IPS DF 19.7 (cell line): ENCODE measurements at places on chromosomes 7 and 10.

DNA sequence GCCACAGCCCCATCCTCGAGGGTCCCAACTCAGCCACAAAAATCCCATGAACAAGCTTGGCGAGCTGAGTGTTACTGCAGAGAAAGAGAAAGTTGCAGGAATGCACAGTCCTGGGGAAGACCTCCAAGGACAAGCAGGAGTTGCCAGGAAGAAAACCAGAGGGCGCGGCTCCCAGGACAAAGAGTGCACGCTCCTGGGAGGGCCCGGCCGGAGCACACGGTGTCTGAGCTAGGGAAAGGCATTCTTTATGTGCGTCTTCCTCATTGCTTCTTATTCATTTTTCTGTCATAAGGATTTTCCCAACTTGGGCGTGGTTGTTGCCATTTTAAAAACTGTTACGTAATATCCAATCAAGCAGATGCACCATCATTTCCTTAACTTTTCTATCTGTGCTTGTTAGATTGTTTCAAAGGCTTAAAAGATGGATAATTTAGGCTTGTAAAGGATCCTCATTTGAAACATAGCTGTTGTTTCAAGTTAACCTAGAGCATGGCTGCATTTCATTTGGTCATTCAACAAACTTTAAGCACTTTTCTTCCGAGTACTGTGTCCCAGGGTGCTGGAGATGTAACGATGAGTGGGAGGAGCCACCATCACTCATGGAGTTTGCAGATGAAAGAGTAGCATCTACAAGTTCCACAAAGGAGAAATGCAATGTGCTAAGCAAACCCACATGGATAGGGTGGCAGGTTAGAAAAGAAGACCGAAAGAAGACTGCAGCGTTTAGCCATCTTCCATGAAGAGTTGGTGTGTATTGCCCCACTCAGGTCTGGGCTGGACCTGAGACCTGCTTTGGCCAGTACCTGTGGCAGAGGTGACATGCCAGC is 5.6 kb upstream of the CNPY1 start:
- no peak for DNase-seq

DNA sequence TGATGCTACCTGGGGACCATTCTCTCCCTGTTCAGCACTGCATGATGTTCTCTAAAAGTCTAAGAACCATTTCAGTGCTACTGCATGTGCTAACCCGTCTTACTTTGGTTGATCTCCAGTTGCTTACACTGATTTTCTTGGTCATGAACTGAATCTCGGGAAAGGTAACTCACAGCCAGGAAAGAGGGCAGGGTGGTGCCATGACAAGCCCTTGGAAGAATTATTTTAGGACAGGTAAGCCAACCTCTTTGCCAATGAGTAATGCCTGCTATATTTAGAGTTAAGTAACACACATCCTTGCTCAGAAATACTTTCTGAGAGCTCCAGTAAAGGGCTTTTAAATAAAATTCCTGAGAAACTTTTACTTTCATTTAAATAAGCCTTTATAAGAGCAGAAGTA is 126.7 kb downstream of the ARL4A start:
- DNase-seq: no peak

- DNase-seq: no peak
Measured at GRCh38 chr7:129990403-129991192, 37.8 kb upstream of the UBE2H start.

- DNase-seq: no peak
Measured at GRCh38 chr10:9910446-9910845, 1107.2 kb upstream of the CELF2 start.

GRCh38 chr7:97460433-97460832 is 271.5 kb upstream of the TAC1 start:
- no peak for DNase-seq

- no peak for DNase-seq
Measured at GRCh38 chr7:55148571-55148970, 129.8 kb downstream of the EGFR start.

DNA sequence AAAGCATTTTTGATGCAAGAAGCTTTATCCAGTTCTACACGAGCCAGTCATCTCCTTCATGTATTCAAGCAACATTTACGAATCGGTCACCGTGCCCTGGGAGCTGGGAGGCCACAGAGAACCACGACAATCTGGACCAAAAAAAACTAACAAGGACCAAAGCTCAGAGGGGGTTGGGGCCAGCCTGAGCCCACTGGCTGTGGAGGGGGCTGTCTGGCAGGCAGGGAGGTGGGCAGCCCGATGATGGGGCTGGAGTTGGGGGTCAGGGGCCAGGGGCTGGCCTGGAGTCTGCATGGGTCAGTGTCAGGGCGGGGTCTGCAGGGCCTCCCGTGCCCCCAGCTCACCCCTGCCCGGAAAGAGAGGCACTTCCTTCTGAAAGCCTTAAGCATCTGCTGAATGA is 12.5 kb upstream of the GRIFIN start:
- no peak for DNase-seq

GRCh38 chr7:132557489-132558044 is 18.7 kb downstream of the PLXNA4 start:
- DNase-seq: no peak

- DNase-seq: no peak
Measured at GRCh38 chr7:25964483-25964991, 187.5 kb upstream of the NFE2L3 start.

- DNase-seq: no peak
Measured at GRCh38 chr7:134676743-134677142, 30.1 kb downstream of the BPGM start.

DNA sequence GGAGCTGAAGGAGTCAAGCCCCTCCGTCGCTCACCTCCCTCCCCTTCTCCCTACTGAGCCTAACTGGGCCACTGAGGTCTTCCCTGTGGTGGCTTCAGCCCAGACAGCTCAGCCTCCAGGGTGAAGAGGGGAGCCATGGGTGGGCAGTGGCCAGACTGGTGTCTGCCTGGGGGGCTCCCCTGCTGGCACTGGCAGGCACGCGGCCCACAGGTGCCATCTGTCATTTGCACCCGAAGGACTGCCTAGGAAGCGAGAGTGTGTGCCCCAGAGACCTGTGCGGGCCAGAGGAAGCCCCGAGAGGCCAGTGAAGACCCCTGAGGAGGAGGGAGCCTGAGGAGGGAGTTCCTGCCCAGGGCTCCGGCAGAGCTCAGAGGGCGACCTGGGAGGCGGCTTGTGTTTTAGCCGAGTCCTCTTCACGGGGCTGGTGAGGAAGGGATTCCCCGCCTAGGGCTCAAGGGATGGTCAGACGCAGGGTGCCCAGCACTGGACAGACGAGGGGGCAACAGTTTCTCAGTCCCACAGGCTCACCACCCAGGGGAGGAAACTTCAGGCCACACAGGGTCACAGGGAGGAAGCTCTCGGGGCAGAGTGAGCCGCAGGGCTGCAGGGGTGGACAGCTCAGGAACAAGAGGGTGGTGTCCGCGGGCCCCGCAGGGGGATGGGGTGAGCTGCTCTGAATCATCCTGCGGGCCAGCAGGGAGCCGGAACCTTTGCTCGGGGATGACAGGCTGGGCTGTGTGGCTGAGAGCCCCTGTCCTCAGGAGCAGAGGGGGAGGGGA is 76.2 kb upstream of the PPP2R2D start:
- no peak for DNase-seq

- DNase-seq: no peak
Measured at GRCh38 chr10:93667795-93668194, 34.6 kb downstream of the FRA10AC1 start.

GRCh38 chr7:20310963-20311742 is 19.5 kb upstream of the ITGB8 start:
- DNase-seq: no peak

DNA sequence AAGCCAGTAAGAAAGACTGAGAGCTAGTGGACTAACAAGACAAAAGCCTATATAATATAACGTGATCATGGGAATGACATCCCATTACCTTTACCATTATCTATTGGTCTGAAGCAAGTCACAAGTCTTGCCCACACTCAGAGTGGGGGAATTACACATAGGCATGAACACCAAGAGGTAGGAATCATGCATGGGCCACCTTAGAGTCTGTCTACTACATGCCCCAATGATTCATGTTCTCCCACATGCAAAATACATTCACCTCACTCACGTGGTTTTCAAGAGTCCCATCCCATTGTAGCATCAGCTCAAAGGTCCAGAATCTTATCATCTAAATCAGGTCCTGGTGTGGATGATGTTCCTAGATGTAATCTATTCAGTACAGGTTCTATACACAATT is 29.4 kb downstream of the DNAJC9 start:
- no peak for DNase-seq

DNA sequence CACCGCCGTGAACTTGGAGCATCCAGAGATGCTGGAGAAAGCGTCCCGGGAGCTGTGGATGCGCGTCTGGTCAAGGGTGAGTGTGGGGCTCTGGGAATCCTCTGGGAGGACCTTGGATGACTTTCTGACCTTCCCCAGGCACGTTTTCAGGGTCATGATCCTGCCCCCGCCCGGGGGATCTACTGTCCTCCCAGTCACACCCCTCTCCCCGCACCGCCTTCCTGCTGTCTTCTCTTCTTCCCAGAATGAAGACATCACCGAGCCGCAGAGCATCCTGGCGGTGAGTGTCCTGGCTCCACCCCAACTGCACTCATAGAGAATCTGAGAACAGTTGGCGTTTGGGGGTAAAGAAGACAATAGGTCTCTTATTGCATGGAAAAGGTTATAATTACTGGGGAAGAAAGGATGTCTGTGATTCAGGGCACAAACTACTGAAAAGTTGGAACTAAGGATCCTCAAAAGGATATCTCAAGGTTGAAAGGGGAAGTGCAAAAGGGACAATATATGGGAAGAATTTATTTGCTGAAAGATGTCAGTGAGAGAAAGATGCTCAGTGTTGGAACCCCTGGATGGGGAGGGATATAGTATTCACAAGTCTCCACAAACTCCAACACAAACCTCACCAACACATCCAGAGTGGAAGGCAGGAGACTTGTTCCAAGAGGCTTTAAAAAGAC is 1.9 kb downstream of the GSTK1 start:
- no peak for DNase-seq

DNA sequence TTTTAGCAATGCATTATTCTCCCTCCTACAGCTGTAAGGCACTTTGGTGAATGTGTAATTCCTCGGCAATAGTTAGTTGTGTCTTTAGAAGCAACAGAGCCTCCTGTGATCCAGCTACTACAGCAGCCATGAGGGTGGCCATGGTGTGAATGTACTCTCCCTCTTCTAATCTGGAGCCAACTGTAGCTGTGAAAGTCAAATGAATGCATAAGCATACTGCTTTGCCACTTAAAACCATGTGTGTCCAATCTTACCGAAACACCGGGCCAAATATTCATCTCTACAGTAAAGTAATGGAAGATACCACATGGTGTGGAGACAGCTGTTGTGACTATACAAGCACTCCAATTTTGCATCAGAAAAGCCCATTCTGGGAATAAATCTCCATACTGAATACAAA is 195.0 kb downstream of the DNAJC1 start:
- no peak for DNase-seq

DNA sequence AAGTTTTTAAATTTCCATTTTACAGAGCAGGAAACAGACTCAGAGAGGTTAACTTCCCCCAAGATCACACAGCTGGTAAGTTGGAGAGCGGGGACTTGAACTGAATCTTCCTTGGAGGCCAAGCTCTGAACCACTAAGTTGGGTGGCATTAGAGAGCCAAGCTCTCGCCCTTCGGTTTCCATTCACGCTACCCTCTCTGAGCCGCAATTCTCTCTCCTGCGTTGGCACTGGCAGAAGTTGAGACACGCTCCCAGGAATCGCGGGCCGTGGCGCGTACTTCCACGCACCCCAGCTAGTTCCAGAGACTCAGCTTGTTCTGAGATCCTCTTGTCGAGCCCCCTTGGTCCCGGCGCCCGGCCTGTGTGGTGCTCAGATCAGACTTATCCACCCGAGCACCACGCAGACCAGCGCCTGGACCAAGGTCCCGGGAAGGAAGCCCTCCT is 29.3 kb upstream of the VAX1 start:
- DNase-seq: no peak

- DNase-seq: no peak
Measured at GRCh38 chr10:42783181-42783549, 570 bp downstream of the BMS1 start.

DNA sequence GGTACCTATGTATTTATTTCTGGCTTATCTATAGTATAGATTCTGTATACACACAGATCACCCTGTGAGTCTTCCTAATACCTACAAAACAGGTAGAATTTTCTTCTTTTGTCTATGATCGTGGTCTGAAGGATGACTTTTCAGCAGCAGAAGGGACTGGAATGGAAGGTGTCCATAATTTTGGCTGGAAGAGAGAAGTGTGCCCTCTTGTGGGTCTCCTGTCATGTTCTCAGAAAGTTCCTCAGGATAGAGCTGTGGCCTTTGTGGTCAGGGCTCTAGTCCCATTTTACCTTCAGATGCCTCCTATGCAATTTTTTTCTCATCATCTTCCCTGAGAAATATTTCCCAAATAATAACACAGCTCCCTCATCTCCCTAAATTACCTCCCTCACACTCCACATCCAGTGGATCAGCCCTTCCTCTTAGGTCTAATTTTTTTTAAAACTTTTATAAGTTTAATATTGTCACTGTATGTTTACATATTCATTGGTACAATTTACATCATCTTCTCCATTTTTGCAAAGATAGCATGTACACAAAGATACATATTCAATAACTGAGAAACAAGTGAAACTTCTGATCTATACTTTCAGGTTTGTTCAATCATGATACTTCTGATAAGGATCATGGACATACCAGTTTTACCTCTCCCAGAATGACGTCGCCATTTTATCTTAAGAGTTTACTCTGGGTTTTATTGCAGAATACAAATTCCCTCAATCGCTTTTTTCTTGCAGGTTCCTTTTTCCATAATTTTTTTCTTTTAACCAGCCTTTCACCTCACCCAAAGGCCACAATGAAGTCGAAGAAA is 112.7 kb downstream of the REEP3 start:
- DNase-seq: no peak

DNA sequence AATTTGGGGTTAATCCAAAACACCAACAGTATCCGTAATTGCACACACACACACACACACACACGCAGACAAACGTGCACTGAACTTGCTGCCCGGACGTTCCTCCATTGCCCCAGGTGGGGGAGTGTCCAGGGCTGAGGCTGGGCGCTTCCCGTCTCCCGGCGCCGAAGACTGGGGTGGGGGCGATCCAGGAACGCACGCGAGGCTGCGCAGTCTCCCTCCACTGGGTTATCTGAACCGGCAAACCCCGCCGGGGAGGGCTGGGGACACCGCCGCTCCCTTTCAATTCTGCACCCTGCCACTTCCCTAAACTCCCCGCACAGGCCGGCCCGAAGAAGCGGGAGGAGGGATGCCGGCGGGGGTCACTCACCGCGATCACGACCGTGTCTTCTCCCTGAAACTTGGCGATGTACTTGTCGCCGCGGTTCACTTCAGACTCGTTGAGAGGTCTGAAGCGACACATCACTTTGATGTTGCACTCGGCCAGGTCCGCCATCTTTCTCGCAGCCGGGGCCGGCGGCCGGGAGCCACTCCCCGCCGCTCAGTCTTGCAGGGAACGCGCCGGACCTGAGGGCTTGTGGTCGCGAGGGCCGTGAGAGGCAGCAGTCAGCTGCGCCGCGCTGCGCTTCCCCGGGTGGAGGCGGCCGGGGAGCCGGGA is 618 bp downstream of the KIF5B start:
- DNase-seq: no peak

GRCh38 chr10:34815185-34816084 is at the start of gene PARD3:
TSS of gene PARD3 (minus strand) at chr10:34815296. CDS start at chr10:34814995, 301 bp downstream.
- DNase-seq: no peak

GRCh38 chr7:105782391-105783042 is 93.9 kb downstream of the ATXN7L1 start:
- no peak for DNase-seq
